NCI-H1436 (cell line): ENCODE measurements at places on chromosomes 6 and 20.

DNA sequence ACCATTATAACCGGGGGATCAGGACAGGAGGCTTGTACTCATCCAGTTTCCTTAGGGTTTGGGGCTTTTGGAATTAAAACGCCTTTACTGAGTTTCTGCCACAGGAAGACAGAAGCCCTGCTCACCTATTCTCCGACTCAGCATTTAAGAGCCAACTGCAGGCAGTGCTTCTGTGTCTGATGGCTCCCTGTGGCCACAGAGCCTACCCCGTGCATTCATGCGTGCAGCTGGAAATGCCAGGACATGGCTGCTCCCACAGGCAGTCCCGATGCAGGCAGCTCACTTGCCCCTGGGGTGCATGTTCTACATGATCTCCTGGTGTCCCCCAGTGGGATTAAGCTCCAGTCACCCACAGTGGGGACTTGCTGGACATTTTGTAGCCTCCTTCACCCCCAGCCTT, 22.2 kb downstream of the ZNF831 start:
- no peak for DNase-seq

- peak; percentile 36 for DNase-seq
These were observed 10.7 kb upstream of the LAMP5 start for GRCh38 chr20:9503526-9504245.

GRCh38 chr6:119077643-119078375, 655 bp downstream of the FAM184A start:
- peak; percentile 9 for DNase-seq

DNA sequence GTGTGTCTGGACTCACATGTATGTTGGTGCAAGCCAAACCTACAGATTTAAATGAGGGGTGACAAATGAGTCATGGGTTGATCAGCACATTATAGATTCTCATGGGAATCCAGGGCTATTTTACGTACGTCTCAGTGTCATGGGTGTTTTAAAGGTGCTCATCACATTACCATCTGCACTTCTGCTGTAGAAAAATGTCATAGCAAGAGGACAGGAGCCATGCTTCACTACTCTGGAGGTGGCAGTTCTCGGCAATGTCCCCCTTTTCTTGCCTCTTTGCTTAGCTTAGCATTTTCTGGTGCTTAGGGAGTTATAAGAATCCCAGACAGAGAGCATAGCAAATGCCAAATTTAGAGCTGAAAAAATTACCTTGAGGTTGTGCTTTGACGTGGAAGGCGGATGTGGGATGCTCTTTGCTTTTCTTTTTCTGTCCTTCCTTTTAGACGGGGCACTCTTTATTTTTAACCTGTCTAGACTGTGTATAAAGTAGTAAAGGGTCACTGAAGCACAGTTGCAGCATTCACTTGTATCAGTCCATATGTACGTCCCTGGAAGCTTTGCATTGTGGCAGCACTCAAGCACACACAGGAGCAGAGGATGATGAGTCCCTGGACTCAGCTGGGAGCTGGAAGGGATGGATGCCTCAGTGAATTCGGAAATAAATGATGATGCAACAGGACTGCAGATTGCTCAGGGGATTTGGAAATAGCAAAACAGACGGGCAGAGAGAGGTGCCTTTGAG, 139.7 kb downstream of the SYNDIG1 start:
- no peak for DNase-seq

DNA sequence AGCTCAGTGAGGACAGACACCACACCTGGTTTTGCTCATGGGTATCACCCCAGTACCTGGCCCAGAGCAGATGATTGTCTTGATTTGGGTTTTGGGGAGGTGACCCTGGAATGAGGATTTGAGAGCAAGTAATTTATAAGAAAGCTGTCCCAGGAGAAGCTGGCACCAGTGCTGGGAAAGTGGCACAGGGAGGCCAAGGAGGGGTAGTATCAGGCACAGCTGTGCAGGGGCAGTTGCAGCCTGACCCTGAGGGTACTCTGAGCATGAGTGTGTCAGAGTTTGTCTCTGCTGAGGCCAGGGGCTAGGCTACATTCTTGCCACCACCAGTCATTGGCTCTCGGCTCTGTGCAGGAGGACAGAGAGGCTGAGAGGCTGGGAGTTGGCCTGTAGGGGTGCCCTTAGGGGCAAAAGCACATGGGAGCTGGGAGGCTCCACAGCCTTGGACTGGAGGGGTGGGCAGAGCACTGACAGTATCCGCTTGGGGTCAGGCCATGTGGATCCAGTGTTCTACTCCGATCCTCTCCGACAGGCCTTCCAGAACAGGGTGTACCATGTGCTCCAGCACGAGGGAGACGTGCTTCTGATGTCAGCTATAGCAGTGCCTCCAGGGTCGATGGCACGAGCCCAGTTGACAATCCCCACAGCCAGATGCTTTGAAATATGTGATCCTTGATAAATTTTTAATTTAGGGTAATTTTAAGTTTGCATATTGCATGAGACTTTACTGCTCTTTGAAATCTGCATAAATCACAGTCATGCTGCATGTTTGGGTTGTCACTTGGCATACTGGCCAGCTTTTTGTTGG, 121.3 kb downstream of the PHACTR3 start:
- no peak for DNase-seq

- DNase-seq, result no peak
These were observed 53.4 kb downstream of the AKAP12 start for GRCh38 chr6:151292974-151293687.

- DNase-seq, result no peak
These were observed 283.2 kb downstream of the EPHA7 start for GRCh38 chr6:93136111-93136510.

- peak; percentile 81 for DNase-seq
These were observed 1309.0 kb downstream of the EPHA7 start for GRCh38 chr6:92110403-92110802.

DNA sequence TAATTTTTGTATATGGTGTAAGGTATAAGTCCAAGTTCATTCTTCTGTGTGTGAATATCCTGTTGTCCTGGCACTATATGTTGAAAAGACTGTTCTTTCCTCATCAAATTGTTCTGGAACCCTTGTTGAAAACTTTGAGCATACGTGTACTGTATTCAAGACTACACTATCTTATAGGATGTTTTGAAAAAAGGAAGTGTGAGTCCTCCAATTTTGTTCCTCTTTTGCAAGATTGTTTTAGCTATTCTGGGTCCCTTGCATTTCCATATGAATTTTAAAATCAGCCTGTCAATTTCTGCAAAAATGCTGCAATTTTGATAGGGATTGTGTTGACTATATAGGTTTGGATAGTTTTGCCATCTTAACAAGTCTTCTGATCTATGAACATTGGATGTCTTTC, 195.2 kb downstream of the BACH2 start:
- no peak for DNase-seq

- no peak for DNase-seq
These were observed 33.3 kb upstream of the CITED2 start for GRCh38 chr6:139407718-139408222.

DNA sequence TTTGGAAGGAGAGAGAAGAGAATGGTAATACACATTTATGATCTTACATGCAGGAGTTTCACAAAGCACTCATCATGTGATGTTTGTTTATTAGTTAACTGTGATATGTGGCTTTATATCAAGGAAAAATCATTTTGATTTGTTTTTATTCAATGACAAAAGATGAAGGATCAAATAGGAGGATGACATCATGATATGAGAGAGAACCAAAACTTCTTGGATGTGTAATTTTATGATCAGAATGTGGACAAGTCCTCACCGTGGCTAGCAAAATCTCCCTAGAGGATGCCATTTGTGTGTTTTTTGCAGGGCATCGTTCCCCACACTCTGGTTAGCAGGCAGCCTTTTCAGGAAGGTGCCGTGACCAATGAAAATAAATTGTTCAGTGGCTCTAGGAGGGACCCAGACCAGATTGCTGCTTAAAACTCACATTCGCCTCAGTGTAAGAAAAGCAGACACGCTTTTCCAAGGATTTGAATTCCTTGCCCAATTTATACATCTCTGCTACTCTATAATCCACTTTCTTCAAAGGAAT, 552.7 kb downstream of the NKAIN2 start:
- DNase-seq, result no peak

DNA sequence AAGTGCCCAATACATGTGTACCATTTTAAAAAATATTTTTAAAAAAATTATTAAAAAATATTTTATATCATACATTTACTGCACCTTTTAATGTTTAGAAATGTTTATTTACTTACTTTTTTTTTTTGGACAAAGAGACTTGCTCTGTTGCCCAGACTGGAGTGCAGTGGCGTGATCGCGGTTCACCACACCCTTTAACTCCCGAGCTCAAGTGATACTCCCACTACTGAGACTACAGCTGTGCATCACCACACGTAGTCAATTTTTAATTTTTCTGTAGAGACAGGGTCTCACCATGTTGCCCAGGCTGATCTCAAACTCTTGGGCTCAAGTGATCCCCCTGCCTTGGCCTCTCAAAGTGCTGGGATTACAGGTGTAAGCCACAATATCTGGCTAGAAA, 9.2 kb upstream of the SIRPG start:
- no peak for DNase-seq

GRCh38 chr6:140193269-140193668, 818.8 kb upstream of the CITED2 start:
- DNase-seq, result no peak

DNA sequence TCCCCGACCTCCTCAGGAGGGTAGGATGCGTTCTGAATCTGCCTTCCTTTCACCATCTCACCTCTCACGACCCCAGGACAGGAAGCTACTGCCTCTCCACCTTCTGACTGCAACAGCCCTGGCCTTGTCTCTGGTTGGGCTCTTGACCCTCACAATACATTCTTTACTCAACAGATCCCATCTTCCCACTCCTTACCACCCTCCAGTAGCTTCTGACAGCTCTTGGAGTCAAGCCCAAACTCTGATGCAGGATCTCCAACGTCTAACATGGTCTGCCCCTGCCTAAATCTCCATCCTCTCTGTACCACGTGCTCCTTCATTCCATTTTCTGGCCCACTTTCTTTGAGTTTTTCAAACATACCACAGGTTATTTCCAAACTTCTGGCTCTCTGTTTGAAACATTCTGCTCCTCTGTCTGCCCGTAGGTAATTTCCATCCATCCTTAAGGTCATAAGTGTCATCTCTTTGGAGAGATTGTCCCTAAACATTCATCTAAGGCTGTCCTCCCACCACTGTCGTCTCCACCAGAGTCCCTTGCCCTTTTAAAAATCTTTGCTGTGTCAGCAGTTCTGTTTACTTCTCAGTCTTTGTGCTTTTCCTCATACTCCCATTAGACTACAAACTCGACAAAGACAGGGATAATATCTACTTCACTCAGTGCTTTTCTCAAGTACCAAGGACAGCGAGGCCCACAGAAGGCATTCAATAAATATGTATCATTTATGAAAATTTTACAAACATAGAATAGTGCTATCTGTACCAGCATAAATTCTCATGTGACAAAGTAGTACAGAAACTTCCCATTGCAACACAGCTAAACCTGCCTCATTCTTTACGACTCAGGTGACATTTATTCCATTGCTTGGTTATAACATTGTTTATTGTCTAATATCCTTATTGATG, 73.6 kb downstream of the BCAS1 start:
- DNase-seq, result no peak

DNA sequence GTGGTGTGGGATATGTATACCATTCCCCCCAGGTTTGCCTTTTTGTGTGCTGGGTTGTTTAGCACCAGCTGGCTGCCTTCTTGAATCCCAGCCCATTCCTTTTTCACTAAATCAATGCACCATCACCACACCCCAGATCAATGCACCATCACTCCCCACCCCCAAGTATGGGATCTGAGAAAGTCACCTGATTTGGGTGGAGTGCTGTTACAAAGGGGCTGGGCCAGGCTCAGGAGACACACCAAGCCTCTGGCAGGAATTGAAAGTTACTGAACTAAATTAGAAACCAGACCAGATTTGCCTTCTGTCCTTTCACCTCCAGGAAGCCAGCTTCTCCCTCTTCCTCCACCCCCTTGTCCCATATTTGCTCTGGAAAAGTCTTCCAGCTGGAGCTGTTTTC, 19.6 kb upstream of the PKHD1 start:
- DNase-seq, result no peak

DNA sequence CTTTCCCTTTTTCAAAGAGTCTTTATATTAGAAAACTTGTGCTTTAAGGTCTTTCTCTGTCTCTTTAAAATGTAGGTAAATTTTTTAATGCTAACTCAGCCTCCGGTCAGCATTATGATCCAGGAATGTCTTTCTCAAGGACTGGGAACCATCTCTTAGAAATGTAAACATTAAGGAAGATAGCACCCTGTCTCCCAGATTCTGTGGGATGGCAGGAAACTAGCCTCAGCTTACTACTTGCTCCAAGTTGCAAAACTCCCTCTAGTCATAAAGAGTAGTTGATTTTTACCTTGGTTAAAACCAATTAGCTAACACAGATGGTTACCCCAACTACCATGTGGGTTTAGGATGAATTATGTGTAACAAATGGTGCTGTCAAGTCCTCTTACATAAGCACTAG, 4.7 kb upstream of the TAAR1 start:
- no peak for DNase-seq

DNA sequence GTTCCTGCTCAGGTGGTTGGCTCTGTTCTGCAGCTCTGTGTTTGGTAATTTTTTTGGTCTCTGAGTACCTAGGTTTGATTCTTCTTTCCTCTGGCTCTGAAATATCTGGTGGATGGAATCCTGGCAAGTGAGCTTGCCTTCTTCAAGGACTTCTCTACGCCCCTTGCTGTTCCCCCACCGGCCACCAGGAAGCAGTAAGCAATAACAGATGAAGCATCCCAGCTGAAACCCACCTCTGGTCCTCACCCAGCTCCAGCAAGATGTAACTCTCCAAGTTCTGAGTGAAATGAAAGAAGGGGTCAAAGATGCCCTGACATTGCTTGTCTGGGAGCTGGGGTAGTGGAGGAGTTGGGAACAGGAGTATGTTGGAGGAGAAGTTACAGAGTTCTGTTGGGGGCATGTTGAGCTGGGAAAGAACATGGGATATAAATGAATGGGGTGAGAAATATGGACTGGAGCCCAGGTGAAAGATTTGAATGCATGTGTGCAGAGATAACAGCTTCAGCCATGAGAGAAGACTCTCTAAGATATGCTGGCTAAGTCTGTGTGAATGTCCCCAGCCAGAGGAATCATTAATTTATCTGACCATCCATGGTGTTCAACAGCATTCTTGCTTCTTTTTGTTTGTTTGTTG, 51.3 kb upstream of the GLP1R start:
- DNase-seq, result peak; percentile 40

GRCh38 chr6:113476937-113477839, 380.0 kb upstream of the MARCKS start:
- peak; percentile 16 for DNase-seq

DNA sequence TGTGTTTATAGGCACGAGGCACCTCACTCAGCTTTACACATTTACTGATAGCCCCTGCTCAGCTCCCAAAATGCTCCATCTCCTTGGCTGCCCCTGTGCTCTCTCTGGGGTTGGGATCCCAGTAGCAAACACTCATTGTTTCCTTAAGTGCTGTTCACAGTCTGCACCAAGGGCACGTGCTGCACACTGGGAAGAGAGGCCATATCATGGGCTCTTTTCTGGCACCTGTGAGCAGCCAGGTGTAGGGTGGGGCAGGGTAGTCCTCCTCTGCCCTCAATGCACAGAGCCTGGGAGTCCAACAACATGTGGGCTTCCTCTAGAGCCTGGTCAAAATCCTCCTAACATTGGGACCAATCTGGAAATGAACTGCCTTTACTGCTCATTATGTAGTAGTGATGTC, 67.9 kb downstream of the BANF2 start:
- no peak for DNase-seq
